AG09309 (cell line): ENCODE measurements at places on chromosomes 7 and 10.
A peak's percentile ranks its signal among the peaks of the same experiment; 100 is the strongest.

GRCh38 chr10:119360181-119360921 is 153.0 kb downstream of the GRK5 start:
- DNase-seq, result no peak

DNA sequence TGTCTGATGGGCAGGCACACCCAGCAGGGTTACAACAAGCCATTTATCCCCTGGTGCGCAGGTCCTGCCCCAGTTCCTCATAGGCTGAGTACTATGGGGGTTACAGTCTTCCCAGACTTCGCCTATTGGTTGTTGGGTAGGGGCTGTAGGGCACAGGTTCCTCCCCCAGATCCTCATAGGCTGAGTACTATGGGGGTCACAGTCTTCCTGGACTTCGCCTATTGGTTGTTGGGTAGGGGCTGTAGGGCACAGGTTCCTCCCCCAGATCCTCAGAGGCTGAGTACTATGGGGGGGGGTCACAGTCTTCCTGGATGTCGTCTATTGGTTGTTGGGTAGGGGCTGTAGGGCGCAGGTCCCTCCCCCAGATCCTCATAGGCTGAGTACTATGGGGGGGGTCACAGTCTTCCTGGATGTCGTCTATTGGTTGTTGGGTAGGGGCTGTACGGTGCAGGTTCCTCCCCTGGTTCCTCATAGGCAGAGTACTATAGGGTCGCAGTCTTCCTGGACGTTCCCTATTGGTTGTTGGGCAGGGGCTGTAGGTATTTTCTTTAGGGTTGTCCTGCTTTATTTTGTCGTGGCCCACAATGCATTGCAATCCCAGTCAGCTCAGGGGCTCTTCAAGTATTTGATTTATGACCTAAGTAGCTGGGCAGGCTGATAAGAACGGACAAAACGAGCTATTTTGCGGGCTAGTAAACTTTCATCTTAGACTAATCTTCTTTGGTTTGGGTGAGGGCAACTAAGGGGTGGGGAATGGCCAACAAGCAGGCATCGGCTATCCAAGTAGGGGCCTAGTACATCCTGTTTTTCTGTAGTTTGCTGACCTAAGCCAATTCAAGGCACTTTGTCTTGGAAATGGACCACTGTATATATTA is 3.4 kb downstream of the LRRC27 start:
- no peak for DNase-seq

DNA sequence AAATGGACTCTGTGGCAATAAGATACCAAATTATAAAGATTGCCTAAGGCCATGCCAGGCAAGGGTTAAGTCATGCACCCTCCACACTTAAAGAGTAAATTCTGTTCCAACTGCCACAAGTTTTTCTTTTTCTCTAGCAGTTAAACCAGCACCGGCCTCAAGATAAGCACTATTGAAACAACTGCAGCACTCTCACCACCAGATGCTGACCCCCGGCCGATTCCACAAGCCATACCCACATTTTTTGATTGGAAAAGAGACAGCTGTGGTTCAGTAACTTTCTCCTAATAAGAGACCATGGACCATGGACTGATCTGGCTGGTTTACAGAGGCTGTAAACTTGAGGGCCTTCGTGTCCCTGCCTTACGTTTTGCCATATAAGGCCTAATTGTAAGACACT is 44.9 kb downstream of the GRM8 start:
- DNase-seq, result no peak

DNA sequence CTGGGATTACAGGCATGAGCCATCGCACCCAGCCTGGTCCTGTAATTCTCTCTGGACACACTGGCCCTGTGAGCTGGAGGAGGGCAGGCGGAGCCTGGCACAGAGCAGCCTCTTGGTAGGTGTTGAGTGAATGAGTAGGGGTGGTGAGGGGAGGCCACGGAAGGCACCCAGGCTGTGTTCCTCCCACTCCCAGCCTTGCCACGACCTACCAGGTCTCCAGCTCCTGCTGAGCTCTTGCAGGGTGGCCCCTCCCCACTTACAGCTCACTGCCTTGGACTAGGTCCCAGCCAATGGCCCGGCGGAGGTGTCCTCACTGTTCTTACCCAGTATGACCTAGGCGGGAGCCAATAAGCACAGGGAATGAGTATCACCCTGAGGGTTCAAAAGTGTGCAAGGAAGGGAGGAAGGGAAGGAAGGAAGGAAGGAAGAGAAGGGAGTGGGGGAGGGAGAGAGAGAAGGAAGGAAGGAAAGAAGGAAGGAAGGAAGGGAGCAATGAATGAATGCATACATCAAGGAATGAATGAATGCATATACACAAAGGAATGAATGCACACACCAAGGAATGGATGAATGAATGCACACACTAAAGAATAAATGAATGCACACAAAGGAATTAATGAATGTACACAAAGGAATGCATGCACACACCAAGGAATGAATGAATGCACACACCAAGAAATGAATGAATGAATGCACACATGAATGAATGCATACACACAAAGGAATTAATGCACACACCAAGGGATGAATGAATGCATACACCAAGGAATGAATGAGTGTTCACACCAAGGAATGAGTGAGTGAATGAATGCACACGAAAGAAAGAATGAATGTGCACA is 45.5 kb downstream of the GTF2IRD1 start:
- DNase-seq, result no peak

DNA sequence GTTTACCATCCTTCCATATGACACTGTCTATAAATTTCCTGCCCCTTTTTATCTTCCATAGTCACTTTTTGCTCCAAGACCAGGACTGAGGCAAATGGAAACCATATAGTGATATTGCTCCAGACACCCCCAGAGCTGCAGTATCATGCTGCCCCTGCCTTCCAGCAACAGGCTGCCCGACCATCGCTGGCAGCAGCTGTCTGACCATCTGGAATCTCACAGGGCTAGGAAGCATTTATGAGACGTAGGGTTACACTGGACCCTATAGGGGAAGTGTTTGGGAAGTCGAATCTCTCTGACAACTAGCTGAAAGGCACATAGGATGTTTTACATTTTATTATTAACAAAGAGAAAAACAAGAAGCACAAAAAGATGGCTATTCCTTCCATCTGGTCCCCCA is 19.4 kb downstream of the ENO4 start:
- no peak for DNase-seq

GRCh38 chr7:79287981-79288380 is 165.5 kb downstream of the MAGI2 start:
- DNase-seq, result no peak

DNA sequence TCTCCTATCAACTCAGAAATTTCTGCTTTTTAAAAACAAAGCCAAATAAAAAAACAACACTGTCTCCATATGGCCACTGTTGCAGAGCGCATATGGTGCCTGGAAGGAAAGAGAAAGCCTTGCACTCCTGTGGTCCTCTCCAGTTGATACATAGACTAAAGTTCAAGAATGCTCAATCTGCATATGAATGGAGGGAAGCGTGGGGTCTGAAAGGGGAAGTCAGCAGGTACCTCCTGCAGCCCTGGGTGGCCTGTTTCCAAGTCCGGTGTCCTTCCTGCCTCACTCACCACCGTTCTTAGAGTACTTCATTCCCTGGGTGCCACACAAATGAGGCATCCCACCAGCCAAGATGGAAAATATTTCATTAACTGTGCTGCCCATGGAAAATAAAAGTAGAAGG is 138.3 kb upstream of the PALS2 start:
- no peak for DNase-seq

DNA sequence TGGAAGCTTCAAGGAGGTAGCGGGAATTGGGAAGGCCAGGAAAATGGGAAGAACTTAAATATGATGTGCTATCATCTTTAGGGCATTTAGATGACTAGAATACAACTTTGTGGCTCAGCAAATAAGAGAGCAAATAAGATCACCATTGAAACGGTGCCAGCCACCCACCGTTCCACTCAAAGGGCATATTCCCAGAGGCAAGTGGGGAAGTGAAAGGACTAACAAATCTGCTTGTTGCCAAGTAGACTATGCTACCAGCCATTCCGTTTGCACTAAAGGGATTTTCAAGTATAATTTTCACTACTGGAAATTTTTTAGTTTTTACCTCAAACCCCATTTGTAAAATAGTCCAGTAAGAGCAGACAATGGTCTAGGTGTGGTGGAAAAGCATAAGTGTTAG is 4.0 kb upstream of the PPP1R3C start:
- DNase-seq, result no peak

DNA sequence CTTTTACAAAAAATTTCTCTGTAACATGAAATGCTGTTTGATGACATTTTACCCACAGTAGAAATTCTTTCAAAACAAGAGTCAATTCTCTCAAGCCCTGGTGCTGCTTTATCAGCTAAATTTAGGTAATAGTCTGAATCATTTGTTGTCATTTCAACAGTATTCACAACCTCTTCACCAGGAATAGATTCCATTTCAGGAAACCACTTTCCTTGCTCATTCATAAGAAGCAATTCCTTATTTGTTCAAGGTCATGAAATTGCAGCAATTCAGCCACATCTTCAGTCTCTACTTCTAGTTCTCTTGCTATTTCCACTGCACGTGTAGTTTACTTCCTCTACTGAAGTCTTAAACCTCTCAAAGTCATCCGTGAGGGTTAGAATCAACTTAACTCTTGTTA is 14.1 kb downstream of the STAG3 start:
- DNase-seq, result peak; percentile 63

GRCh38 chr7:114644455-114644854 is 229.8 kb downstream of the FOXP2 start:
- no peak for DNase-seq

DNA sequence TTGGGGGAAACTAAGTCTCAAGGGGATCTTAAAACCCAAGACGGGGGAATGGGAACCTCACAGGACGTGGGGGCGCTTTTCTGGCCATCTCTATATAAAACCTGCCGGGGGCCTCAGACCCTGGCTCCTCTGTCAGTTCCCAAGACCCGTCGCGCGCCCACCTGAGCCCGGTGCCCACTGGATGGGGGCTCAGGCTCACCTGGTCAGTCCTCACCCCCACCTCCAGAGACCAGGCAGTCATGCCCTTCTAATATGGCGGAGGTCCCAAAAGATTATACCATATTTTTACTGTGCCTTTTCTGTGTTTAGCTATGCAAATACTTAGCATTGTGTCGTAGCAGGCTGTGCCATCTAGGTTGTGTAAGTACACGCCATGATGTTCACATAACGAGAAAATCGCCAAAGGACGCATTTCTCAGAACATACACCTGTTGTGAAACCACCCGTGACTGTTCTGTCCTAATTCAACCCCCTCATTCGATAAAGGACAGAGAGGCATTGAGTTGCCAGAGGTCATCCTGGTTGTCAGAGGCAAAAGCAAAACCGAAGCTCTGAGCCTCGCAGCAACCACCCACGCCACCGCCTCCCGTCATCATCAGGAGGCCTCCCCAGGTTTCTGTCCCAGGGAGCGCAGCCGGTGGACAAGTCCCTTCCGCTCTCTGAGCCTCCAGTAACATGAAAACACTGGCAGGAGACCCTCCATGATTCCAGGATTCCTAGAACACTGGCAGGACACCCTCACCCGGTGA is 28.9 kb downstream of the OAT start:
- no peak for DNase-seq

GRCh38 chr10:47035171-47035818 is 124.1 kb downstream of the PTPN20 start:
- DNase-seq, result no peak

DNA sequence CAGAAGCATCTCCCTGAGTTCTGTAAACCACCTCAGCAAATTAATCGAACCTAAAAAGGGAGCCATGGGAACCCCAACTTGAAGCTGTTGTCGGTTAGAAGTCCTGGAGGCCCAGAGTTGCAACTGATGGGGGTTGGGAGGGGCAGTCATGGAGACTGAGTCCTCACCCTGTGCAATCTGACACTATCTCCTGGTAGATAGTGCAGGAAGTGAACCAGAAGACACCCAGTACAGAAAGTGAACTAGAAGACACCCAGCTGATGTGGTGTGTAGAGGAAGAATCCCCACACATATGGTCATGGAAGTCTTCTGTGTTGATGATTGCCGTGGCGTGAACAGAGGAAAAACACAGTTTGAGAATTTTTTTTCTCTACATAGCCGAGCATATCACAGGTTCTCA is 58.8 kb upstream of the SRRM3 start:
- DNase-seq, result no peak

DNA sequence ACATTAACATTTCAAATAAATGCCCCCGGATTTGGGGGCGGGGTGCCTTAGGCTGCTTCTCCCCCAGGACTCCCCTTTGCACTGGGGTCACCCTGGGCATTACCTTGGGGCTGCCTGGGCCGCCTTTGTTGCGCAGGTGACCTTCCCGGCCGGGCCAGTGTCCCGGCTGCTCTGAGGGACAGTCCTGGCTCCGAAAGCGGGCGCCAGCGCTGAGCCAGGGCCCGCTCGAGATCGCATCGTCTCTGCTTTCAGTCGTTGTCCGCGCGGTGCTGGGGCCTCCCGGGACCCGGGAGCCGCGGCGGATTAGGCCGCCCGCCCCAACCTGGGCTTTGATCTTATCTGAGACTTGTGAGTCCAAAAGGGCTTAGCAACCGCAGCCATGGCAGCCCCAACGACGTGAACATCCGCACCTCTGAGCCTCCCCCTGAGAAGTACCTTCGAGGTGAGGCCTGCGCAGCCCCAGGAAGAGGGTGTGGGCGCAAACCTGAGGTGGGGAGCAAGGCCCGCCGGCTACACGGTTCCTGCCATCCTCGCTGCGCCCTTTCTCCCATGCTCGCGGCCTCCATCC is 14.8 kb upstream of the WAPL start:
- no peak for DNase-seq

DNA sequence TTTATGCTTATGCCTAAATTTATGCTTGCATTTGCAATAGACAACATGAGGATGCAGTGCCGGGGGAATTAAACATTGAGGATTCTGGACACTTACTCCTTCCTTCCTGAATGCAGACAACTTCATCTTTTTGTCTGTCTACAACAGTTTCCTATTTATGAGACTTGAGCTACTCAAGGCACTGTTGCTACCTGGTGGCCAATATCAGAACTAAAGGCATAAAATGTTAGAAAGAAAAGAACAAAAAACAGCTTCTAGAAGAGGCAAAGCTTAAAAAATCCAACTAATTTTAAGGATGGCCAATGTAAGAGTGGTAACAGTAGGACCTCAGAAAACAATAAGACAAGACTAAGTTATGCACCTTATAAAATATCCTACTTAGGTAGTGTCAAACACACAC is 144.5 kb upstream of the PTN start:
- DNase-seq, result no peak

DNA sequence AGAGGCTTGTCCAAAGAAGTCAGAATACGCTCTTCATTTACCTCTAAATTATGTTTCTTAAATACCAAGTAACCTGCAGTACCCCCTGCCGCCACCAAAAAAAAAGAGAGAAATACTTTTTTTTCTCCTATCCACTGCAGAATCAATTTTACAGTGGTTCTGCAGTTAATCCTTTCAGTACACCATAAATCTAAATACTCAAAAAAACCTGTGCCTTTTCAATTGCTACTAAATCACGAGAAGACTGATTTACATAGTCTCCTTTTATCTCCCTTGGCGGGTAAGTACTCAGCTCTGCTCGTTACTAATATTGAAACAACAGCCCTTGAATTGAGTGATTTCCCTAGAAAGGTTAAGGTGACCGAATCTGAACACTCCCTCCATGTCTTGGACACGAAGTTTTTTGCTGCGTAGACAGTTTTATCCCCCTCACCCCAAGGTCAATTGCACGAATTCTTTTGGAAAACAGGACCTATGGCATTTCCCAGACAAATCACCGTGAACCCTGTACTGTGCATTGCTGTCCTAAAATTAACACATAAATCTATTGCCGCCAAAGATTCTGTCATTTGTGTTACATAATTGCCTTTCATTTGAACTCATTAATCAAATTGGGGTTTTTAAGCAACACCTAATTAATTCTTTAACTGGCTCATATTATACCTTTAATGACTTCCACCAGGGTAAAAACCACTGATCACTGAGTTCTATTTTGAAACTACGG is 512 bp upstream of the VIM start:
- no peak for DNase-seq

GRCh38 chr7:103805346-103805745 is 184.1 kb downstream of the RELN start:
- DNase-seq, result no peak

- DNase-seq, result no peak
Measured at GRCh38 chr7:69728304-69728703, 130.0 kb downstream of the AUTS2 start.
